ENCODE measurements at places on chromosomes 6 and 20.

DNA sequence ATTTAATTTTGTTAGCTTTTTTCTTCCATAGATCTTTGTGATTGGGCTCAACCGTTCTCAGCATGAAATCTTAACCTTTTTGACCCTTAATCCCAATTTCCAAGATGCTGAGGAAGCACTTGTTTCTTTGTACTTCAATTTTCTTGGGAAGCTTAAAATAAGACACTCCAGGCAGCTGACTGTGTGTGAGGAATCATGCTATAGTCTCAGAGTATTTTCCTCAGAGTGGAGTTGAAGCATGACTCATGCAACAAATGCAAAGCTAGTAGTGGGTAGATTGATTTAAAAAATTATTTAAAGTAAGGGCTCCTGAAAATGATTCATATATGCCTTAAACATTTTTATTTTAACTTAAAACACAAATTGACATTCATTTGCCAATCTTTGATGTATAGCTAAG, 168.7 kb downstream of the BTBD3 start:
- no peak for DNase-seq

- no peak for DNase-seq
These were observed 4.9 kb downstream of the VSTM2L start for GRCh38 chr20:37907677-37908401.

DNA sequence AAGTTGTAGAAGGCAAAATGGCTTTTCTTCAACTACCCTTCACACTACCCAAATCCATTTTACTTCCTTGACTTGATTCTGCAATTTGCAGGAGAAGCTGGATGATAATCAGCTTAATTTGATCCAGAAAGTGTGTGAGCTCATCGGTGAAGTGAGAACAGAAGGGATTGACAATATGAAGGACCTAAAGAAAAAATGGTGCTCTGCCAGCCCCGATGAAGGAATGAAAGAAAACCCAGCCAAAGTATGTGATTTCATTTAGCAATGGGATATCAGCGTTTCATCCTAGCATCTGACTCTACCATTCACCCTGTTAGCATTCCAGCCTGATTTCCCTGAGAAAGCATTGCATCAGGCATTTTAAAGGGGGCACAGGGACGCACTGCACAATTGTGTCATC, 41.5 kb downstream of the CD164 start:
- no peak for DNase-seq

DNA sequence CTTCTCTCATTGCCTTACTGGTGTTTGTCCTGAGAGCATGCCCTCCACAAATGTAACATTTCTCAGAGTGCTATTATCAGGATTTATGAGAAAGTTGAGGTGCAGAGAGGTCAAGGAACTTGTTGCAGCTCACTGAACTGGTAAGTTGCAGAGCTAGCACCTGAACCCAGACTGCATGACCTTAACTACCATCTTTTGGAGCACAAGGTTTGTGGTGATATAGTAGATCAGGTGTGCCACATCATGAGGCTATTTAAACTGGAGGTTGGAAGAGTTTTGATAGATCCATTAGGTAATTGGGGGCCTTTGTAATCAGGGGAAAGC, 112.0 kb upstream of the CITED2 start:
- DNase-seq = no peak

GRCh38 chr6:98833057-98833306, 1.4 kb upstream of the POU3F2 start:
- DNase-seq = peak; percentile 58

DNA sequence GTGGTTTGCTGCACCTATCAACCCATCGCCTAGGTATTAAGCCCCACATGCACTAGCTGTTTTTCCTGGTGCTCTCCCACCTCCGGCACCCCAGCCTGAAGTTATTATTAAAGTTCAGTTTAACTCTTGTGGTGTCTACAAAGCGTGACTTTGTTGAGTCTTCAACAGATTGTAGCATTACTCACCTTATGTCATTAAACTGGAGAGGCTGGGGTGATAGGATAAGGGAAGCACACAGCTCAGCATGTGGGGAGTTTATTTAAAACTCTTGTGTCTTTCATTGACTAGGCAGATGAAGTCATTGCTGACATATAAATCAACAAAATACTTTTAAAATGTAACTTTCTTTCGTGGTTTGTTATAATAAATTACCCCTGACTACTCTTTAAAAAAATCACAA, 84.7 kb upstream of the GCM1 start:
- no peak for DNase-seq

DNA sequence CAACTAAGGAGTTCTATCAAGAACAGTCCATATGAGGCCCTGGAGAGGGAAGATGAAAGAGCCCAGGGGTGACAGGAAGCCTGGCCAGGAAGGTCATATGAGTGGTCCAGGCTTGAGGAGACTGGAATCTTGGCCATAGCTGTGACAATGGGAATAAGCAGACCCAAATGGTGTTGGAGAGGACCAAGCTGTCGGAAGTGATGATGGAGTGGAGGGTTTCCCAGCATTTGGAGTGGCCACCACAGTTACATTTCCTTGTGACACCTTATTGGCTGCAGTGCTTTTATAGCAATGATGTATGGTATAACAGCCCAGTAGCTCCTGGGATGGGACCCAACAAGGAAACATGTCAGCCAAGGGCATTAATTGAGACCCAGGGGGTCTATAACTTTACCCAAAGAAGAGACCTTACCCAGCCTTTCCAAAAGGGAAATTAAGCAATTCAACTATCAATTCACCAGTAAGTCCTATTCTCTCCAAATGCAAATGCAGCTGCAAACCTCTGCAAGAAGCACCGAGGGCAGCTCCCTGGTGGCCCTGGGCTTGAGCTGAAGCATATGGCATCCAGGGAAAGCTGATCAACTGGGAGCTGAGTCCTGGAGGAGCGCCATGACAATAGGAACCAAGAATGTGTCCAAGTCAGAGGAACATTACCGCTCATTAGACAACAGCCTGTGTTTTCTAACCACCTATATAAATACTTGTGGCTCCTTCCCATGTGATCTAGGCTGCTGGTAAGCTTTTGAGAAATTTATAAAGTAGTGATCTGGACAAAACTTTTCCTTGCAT, 219.4 kb downstream of the SOD2 start:
- DNase-seq = no peak

- no peak for DNase-seq
These were observed 90.7 kb downstream of the PLG start for GRCh38 chr6:160792708-160793107.

GRCh38 chr6:150924808-150925589, 59.5 kb downstream of the MTHFD1L start:
- no peak for DNase-seq

- no peak for DNase-seq
These were observed 80.6 kb downstream of the ATG5 start for GRCh38 chr6:106244931-106245330.

- DNase-seq = no peak
These were observed 47.6 kb downstream of the ARHGAP18 start for GRCh38 chr6:129662406-129662766.

DNA sequence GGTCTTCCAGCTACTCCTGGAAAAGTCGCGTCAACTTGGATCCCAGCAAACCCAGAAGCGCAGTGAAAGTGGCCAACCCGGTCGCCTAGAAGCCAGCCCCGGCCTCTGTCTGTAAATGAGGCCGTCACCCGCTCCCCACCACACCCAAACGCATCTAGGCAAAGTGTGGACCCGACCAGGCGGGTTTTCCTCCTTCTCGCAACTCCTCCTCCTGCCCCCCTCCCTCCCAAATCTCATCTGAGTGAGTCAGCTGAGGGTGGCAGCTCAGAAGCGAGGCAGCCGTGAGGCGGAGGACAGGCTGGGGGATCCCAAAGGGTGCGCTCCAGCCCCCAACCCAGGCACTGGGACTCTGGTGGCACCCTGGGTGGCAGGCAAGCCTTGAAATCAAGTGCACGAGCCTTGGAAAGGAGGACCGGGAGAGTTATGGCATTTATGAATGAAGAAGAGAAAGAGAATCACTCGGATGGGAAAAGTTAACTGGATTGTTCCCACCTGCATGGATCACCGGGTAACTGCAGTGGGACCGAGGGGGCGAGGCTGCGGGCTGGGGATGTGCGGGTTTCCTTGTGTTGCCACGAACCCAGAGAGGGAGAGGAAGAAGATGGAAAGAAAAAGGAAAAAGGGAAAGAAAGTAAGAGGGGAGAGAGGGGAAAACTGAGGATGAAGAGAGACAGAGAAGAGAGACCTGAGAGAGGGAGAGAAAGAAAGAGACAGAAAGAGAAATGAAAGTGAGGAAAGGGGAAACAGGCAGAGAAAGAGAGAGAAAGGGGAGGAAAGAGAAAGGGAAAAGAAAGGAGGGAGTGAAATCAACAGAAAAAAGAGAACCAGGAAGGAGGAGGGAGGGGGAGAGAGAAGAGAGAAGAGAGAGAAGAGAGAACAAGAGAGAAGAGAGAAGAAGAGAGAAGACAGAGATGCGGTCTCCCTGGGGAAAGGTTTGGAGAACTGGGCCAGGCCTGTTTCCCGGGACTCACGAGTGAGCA, at the start of gene APCDD1L:
TSS of gene APCDD1L (minus strand) at position 167 of the 980 bp plus-strand sequence. CDS start 692 bp downstream, outside the sequence.
- peak; percentile 1 for DNase-seq

- DNase-seq = no peak
These were observed 140.7 kb downstream of the CARMIL1 start for GRCh38 chr6:25419879-25420278.

- no peak for DNase-seq
These were observed 22.2 kb upstream of the SNRPB2 start for GRCh38 chr20:16707674-16708073.

DNA sequence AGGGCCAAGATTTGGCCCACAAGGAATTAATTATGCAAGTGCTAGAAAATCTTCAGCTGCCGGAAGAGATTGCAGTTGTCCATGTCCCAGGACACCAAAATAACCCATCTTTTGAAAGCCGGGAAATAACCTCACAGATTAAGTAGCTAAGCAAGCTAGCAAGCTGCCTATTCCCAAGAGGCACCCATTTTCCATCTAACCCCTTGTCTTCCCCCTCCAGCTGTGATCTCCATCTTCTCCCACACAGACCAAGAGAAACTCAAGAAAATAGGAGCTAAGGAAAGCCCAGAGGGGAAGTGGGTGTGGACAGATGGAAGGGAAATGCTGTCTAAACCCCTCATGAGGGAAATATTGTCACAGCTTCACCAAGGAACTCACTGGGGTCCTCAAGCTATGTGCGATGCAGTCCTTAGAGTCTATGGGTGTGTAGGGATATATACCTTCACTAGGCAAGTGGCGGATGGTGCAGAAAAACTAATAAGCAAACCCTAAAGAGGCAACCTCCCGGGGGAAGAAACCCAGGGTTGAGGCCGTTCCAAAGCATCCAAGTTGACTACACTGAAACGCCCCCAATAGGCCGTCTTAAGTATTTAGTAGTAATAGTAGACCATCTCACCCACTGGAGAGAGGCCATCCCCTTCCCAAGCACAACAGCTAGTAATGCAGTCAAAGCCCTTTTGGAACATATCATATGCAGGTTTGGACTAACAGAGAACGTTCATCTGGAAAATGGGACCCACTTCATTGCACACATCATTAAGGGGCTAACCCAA, 64.3 kb upstream of the PRSS16 start:
- DNase-seq = no peak

GRCh38 chr6:1445650-1446330, 56.4 kb downstream of the FOXF2 start:
- DNase-seq = no peak

DNA sequence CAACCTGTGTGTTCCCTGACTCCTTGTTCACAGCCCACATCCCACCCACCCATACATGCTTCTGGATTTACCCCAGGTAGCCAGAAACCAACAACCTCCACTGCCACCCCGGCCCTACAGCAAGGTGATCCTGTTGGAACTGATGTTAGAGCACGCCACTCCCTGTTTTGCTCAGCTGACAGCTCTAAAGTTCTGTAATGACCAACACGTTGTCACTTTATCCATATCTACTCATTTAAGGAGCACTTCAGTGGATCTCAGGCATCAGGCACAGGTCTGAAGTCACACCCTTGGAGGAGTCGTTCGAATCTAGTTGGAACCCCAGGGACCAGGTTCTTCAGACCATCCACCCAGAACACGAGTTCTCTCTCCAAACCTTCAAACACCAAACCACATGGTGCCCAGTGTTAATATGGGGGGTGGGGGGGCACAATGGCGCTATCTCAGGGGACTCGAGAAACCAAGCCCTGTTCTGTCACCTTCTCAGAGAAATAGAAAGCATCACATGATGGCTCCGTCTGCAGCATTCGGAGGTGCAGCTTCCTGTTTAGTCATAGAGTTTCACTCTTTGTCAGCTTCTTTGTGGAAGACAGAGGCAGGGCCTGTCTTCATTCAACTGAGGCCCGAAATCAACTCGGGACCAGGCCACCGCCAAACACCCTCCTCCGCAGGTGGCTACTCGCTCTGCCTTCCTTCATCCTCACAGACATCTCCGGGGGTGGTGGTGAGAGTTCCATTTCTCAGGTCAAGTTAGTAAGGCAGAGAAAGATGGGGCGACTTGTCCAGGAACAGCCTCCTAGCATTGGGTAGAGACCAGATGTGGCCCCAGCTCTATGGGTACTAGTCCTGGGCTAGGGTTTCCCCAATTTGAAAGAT, 142.2 kb downstream of the NFATC2 start:
- peak; percentile 75 for DNase-seq

DNA sequence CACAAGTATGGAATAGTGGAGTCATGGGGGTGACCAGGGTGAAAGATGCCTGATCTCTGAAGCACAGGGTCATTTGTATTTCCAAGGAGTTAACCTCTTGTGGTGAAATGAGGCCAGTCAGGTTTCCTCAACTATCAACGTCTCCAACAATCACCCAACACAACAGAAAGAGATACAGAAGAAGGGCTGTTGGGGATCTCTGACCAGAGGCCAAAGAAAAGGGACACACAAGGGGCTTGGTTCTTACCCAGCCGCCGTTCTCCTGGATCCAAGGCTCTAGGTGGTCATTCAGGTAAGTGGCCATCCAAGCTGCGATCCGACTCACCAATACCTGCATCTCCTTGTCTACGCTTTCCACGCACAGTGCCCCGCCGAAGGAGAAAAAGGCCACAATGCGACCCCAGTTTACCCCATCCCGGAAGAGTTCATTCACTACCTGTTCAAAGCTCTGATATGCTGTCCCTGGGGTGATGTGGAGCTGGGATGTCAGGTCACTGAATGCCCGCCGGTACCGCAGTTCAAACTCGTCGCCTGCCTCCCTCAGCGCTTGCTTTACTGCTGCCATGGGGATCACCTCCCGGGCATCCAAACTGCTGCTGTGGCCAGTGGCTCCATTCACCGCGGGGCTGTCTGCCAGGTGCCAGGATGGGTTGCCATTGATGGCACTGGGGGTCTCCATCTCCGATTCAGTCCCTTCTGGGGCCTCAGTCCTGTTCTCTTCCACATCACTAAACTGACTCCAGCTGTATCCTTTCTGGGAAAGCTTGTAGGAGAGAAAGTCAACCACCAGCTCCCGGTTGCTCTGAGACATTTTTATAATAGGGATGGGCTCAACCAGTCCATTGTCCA, 1.0 kb downstream of the BCL2L1 start:
- DNase-seq = no peak

DNA sequence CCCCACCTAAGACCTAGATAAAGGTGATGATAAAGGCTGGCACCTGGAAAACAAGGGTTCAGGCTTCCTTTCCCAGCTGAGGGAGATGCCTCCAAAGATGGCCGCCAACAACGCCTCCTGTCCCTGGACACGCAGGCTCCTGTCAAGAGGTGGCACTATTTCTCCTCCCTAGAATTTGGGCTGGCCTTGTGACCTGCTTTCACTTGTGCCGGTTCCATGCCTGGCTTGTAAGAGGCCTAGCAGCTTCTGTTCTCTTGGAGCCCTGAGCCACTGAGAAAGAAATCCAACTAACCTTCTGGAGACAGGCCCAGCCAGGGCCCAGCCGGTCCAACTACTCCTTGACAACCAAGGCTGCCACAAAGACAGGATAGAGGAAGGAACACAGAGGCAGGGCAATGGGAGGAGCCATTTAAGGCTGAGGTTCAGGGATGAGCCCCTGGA, 60.2 kb upstream of the RALY start:
- DNase-seq = peak; percentile 83

Data from common myeloid progenitor, CD34-positive (primary cell).